Activated CD4-positive, alpha-beta T cell treated with anti-CD3 and anti-CD28 coated beads, Interleukin-2, Interleukin-6, amounts not matched to agents 100 ng/mL and 50 ng/mL, durations not matched to agents 16 hours and 8 hours (primary cell): ENCODE measurements at places on chromosomes 7 and 10.

DNA sequence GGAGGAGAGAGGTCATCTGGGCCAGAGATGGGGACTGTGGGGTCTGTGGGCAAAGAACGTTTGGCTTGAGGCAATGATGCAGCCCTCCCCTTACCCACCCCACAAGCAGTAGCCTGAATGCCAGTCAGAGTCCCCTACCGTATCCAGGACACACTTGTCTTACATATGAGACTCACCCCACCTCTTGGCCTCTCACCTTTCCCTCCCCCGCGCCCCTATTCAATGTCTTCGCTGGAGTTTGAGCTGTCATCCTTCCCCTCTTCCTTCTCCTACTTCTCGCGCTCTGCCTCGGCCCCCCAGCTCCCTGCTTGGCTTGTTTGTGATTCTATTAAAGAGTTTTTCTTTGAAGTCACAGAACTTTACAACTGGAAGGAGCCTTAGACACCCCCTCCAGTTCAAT, 8.9 kb downstream of the PRRT4 start:
- DNase-seq = no peak

DNA sequence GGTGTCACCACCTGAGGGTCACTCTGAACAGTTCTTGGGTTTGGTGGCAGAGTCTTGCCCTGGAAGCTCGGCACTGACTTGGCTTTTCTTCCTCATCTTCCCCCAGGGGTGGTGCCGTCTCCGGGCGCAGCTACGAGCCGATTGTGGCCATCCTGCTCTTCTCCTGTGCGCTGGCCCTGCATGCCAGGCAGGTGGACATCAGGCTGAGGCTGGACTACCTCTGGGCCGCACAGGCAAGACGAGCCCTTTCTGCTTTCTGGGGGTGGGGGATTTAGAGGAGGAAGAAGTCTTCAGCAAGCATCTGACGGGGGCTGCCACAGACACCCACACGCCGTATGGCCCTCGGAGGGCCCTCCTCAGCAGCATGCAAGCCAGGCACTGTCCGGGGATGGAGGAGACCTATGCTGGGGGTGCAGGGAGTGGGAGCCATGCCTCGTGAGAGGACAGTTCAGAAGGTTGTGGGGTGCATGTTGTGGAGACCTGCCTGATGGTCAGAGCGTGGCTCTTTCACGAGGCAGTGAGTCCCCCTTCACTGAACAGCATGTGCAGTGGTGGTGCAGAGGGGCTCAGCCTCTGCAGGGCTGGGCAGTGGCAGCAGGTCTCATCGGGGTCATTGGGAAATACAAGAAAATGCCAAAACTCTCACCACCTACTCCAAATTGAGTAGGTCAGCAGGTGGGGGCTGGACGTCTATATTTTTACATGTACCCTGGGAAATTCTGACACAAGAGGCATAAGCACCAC, 112.4 kb downstream of the ADCY1 start:
- DNase-seq = no peak

- DNase-seq = no peak
Measured at GRCh38 chr10:51325649-51326048, 251.4 kb downstream of the PRKG1 start.

DNA sequence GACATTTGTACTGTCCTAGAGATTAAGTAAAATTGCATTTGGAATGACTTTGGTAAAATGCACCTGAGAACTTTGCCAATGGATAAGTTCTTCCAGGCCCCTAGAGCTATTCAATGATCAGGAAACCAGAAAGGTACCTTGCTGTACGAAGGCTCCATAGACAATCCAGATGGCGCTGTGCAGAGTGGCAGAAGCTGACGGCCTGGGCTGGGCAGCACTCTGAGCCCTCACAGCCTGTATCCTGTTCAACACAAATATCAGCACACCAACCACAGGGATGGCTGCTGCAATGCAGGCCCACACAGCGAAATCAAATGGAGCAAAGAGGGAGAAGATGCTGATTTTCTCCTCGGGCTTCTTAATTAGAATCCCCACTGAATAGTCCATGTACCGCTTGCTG, 642.4 kb downstream of the GRID1 start:
- DNase-seq = no peak

DNA sequence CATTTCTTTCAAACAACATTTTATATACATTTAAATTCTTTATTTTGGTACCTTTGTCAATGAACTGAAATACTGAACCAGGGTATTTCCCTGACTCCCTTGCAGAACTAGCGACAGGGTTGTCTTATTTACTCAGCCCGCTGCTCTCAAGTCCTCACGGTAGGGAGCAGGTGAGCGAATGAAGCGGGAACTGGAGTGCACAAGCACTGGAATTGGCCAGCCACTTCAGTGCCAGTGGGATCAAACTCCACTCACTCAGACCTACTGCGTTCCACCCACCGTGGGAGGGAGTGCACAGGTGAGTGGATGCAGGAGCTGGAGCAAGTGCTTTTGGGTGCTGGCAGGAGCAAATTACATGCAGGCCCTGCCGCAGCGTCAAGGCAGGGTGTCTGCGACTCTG, 28.1 kb upstream of the NEUROD6 start:
- no peak for DNase-seq

GRCh38 chr7:149020483-149020882, 7.8 kb downstream of the PDIA4 start:
- no peak for DNase-seq

GRCh38 chr7:128215281-128215680, 25.8 kb upstream of the LEP start:
- DNase-seq = no peak

DNA sequence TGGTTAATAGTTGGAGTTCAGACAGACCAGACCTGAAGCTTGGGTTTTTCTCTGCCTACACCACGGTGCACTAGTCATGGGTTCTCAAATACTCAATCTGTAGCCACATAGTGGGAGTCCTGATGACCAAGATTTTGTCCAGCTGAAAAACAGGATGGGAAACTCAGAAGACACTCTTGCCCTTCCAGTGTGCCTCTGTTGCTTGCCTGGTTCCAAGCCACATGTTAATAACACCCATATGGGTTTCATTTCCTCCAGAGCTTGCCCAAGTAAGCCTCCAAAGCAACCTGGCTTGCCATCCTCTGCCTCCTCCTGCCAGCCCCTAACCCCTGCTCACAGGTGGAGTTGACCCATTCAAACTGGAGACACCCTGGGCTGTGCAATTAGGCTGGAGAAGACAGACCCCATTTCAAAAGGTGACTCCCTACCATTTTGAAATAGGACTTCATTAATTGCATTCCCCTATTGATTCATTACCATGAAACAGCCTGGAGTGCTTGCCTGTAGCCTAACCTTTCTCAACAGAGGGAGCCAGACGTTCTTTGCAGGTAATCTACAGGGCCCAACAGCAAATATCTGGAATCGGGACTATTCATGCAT, 108.0 kb upstream of the HABP2 start:
- DNase-seq = no peak

DNA sequence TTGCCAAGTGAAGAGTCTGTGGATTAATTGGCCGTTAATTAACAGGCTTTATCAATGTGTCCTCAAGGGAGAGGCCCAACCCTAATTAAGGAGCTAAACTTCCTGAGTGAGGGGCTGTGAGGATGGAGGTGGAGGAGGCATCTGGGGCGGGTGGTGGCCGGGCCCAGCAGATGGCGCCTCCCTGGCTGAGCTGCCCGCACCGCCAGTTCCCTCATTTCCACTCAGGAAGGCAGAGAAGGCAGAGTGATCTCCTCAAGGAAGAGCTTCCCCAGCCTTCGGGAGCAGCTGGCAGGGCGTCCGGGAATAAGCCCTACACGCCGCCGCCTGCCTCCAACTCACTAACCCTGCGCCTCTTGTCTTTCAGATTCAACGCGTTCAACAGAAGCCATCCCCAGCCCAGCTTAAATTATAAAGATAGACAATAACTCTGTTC, 112.2 kb downstream of the CYTH3 start:
- no peak for DNase-seq

DNA sequence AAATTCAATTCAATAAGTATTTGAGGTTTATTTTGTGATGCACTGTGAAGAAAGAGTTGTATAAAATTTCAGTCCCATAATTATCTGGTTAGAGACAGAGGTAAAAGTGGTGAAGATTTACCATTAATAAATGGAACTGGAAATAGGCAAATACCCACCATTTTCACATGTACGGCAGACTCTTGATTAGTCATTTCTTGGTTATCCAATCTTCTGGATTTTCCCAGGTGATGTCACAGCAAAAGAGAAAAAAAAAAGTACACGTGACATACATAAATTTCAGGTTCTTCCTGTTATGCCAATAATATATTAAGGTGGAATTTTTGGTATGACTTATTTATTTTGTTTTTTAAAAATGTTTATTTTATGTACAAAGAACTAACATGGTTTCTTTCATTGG, 26.8 kb downstream of the NT5C3A start:
- DNase-seq = no peak

DNA sequence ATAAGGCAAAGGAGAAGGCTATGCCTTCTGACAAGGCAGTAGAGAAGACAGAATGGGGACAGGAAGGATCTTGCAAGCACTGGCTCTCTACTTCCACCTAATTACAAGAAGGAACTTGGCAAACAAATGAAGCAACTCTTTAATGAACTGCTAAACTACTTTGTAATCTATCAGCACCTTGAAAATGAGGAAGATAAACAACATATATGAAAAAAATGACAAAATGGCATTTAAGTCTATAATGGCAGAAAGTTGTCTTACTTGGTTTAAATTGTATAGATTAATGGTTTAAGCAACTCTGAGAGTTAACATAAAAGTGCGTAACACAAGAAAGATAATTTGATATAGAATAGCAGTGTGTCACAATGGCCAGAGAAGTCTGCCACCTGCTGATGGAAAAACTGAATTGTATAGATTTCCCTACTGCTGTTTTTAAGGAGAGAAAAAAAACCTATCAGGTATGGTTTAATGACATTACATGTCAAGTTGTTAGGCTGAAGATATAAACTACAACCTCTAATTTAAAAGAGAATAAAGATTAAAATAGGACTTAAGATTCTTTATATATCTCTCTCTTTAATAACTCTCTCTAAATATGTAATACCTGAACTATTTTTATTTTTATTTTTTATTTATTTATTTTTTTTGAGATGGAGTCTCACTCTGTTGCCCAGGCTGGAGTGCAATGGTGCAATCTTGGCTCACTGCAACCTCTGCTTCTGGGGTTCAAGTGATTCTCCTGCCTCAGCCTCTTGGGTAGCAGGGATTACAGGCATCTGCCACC, 11.8 kb downstream of the NT5C3A start:
- DNase-seq = peak; percentile 38

GRCh38 chr7:29421010-29421956, 142.4 kb upstream of the PRR15 start:
- no peak for DNase-seq

DNA sequence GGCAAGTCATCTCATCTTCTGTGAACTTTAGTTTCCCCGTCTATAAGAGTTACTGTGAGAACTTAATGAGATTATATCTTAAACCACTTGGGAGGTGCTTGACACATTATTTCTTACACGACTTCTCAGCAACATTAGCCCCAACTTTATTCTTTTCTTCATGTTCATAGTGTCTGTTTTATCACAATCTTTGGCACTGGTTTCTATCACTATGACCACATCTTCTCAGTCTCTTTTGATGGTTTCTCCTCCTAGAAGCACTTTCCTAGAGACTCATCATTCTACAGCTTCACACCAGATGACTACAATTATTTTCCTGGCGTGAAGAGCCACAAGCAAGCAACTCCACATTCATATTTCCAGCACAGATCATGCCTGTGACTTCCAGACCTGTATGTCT, 26.5 kb upstream of the BET1 start:
- no peak for DNase-seq

GRCh38 chr10:11242443-11243387, 225.0 kb downstream of the CELF2 start:
- DNase-seq = peak; percentile 45

- peak; percentile 29 for DNase-seq
Measured at GRCh38 chr10:89954787-89955566, 253.6 kb downstream of the KIF20B start.

DNA sequence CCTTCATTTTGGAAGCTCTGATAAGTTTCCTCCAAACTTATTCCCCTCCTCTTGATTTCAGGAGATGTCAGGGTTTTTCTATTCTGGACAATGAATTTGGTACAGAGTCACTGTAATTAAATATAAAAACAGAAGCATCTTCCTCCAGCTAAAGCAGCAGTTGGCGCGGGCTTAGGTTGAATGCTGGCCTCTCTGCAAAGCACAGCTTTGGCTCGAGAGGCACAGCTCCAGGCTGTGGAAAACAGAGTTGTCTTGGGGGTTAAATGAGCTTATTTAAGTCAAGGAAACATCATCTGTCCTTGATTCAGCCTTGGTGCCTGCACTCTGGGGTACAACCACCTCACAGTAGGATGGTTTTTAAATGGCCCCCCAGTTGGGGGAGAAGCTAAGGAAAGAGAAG, 35.0 kb upstream of the PDCD4 start:
- no peak for DNase-seq

GRCh38 chr10:33818343-33818742, 483.9 kb upstream of the NRP1 start:
- no peak for DNase-seq

DNA sequence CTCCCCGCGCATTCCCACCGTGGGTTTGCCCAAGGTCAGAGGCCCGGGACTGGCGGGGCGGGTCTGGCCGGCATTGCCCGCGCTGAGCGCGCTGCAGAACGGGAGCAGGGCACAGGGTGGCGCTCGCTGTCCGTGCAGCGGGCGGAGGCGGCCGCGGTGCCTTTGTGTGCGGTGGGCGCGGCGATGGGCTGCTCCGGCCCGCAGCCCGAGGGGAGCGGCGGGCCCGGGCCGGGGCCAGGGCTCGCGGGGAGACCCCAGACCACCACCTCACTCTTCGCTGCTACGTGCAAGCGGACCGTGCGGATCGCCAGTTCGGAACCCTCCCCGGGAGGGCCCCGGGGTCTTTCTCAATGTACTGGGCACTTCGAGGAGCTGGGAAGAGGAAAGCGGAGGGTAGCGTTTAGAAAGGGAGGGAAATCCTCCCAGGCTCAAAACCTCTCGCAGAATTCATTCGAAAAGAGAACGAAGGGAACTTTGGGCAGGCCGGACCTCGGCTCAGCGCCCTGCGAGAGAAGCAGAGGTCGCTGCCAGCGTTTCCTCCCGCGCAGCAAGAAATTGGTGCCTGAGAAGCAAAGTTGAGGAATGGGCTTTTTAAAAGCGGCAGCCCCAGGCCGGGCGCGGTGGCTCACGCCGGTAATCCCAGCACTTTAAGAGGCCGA, 8.5 kb downstream of the SP8 start:
- DNase-seq = peak; percentile 27

GRCh38 chr7:100865372-100865911, 1.7 kb upstream of the TRIP6 start:
- DNase-seq = no peak

GRCh38 chr7:94578614-94579013, 69.0 kb downstream of the CASD1 start:
- no peak for DNase-seq

DNA sequence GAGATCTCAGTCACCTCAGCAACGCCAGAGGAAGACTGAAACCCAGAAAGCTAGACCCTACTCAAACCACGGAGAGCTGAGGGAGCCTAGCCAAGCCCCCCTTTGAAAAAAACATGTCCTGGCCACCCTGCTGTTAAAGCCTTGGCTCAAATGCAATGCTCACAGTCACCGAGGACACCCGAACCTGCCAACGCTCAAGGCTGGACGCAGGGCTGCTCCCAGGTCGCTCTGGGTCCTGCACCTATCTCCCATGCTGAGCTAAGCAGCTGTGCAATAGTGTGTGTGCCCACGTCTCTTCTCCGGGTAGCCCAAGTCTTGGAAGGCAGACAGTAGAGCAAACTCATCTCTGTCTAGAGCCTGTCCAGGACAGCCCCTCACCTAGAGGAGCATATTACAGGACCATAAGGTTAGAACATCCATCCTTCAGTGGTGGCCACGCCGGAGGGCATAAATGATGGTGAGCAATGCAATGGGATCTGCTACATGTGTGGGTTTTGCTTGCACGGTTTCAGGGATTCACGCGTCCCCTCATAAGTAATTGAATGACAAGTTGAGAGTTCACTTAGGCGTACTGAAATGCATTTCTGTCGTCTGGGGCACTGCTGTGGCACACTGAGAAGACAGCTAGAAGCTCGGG, 94.2 kb upstream of the DDC start:
- no peak for DNase-seq
